ENCODE measurements at places on chromosomes 5 and 9. TPM values are rescaled to one million over a fixed set of nuclear protein-coding genes. Genes with fewer than 3 reads are reported as not detected.
A peak's percentile ranks its signal among the peaks of the same experiment; 100 is the strongest.

DNA sequence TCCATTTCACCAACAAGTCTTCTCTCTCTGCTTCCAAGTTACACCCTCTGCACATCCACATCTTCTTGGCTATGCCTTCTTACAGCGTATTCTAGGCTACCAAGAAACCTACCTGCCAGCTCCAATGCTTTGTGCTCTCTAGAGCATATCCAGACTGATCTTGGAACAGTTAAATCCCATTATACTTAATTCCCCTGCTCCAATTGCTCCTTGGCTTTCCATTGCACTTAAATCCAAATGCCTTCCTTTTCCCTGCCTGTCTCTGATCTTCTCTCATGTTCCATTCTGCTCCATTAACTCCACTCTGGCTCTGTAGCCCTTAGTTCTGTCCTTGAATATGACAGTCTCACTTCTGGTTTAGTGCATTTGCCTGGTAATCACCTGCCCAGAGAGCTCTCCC lies 322.4 kb downstream of the LRRC70 start:
- H3K4me1 ChIP-seq, result no peaks in the 10 kb centered on the region
- no peak overlapping the region for H3K27ac ChIP-seq
- no peaks in the 10 kb centered on the region for H3K36me3 ChIP-seq
- H3K4me3 ChIP-seq, result no peak overlapping the region
- no peaks in the 10 kb centered on the region for H3K27me3 ChIP-seq

GRCh38 chr5:113354055-113354454 lies 80.7 kb downstream of the TSSK1B start:
- H3K27ac ChIP-seq, result no peak overlapping the region
- DNase-seq, result no peak
- H3K4me3 ChIP-seq, result no peak overlapping the region
- no peaks in the 10 kb centered on the region for H3K36me3 ChIP-seq

- peak within 1 kb of the TSS; percentile 99 for H3K4me3 ChIP-seq
- H3K36me3 ChIP-seq, result no peaks in the 10 kb centered on the region
- peak within 1 kb of the TSS; percentile 84 for H3K27ac ChIP-seq
- H3K4me1 ChIP-seq, result peaks cover 6% of the 10 kb centered on the region
- DNase-seq, result peak; percentile 99
Measured at GRCh38 chr9:132877824-132878694, at the start of gene AK8. Gene AK8, minus strand, starts transcription at chr9:132878284. Its CDS starts 29 bp downstream, at chr9:132878255.

DNA sequence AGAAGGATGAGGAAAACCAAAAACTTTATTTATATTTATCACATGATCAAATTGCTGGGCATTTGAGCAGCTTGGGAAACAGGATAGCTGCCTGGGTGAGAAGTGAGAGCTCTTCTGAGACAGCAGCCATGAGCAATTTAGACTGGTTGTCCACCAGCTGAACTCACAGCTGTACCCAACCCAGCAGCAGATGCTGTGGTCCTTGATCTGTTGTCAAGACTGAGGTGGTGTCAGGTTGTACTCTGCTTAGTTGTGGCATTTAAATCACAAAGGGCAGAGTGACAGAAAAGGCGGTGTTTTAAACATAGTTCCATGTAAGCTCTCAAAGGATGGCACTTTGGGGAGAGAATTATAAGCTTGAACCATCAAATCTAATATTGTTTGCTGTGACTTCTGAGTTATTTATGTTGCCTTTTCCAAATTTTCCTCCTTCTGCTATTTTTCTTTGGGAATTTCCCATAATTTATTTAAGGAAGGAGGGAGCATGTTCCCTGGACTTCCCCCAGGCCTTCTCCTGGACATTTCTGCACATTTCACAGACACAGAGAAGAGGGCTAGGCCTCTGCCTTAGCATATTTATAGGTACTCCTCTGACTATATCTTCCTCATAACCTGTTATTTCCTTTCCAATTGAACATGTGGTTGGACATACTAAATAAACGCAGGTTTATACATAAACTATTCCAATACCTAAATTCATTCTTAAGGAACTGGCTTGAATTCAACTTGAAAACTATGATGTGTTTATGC lies 117.7 kb upstream of the FER start:
- H3K36me3 ChIP-seq, result no peaks in the 10 kb centered on the region
- peaks cover 3% of the 10 kb centered on the region for H3K4me1 ChIP-seq
- H3K27ac ChIP-seq, result no peak overlapping the region
- no peak for DNase-seq
- peaks cover 4% of the 10 kb centered on the region for H3K27me3 ChIP-seq

The FGF10 gene
- 1.8 TPM for total RNA-seq

The LTC4S gene
- 1.4 TPM for total RNA-seq
